Fibroblast of villous mesenchyme (primary cell): ENCODE measurements at places on chromosomes 6 and 20. TPM values are rescaled to one million over a fixed set of nuclear protein-coding genes. Genes with fewer than 3 reads are reported as not detected.

Gene OPN5
- not detected in 2 replicates for total RNA-seq

Gene ADGRG6
- 33.2 and 153 TPM in 2 replicates for total RNA-seq

Gene PDE7B
- 1.7 and 3.9 TPM in 2 replicates for total RNA-seq

Gene NOX3
- not detected in 2 replicates for total RNA-seq

Gene IP6K3
- 2.6 and 6.0 TPM in 2 replicates for total RNA-seq

Gene PRRT1
- total RNA-seq = under 0.01 and 0.32 TPM in 2 replicates

Gene DACT2
- not detected in 2 replicates for total RNA-seq

Gene EBF4
- total RNA-seq = 2.6 and 3.5 TPM in 2 replicates
